ENCODE measurements at places on chromosomes 2 and 18.

DNA sequence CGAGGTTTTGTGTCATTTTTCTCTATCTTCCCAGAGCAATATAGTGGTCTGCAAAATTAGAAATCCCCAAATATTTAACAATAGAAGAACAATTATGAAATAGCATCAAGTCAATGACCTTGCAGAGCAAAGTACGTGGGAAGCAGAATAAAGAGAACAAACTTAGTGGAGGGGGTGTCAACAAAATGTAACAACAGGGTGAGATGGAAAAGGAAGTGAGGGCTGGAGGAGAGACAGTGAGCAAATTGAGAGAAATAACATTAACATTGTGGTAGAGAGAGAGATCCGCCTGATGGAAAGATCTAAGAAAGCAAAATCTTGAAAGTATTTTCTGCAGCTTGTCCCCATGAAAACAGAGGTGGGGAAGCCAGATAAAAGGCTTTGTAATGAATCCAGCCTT is 23.4 kb downstream of the ARHGAP15 start:
- DNase-seq = no peak

DNA sequence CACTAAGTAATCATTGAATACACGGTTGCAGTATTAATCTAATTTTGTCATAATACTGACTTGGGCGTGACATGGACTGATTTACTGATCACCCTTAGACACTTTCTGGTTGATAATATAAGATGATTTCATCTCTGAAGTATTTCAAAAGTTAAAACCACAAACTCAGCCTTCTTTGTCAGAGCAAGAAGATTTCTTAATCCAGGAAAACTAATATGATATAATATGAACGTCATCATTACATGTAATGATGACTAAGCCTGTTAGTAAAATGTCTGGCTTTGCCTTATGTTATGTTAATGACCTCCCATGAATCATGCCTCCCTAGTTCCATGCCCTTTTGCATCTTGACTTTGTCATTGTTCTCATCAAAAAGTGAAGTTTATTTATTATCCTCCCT is 1325.0 kb upstream of the CDH2 start:
- no peak for DNase-seq

DNA sequence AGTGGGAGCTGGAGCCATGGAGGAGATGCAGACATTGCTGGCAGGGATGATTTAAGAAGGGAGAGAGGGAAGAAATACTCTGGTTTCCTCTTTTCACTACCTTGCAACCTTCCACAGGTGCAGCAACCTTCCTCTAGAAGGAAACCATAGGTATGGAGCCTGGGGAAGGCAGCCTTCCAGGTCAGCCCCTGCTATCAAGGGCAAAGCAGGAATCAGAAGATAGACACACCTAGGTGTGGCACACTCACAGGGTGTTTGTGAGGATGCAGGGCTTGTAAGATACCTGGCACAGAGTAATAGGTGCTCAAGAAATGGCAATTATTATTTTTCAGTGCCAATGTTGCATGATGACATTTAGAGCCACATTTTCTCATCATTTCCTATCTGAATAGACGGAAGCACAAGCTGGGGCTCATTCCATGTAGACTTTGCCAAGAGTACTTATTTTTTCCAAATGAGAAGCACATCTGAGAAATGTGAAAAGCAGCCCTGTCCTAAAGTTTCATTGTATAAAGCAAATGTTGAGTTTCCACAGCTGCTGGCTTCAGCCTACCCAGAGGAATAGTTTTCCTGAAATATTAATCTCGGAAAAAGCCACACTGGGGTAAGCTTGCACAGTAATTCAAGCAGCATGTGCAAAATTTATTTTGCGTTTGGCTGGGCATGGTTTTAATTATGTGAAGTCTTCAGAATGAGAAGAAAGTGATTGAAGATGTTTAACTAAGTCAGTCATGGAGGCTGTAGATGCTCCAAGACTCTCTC is 20.6 kb downstream of the EVA1A start:
- no peak for DNase-seq

DNA sequence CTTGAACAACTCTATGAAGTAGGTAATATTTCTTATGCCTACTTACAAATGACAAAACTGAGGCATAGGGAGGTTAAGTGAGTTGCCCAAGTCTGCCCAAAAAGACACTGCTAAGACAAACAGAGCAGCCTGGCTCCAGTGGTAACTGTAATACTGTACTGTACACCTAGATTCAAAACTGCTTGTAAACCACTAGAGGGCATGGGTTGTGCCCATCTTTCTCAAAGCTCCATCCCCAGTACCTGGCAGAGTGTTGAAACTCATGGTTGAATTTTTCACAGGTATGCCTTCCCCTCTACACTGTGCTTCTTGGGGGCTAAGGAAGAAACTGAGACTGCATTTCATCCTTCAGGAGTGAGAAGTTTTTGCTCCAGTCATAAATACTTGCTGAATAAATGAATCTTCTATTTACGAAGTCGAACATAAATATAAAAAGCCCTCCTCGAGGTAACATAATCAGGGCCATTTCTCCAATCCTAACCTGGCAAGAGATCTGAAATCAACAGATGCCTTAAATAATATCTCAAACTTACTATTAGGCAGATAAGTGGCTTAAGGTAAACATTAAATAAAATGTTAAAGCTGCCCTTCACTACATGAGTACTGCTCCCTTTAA is 2.0 kb downstream of the PPP4R1 start:
- DNase-seq = peak; percentile 6

DNA sequence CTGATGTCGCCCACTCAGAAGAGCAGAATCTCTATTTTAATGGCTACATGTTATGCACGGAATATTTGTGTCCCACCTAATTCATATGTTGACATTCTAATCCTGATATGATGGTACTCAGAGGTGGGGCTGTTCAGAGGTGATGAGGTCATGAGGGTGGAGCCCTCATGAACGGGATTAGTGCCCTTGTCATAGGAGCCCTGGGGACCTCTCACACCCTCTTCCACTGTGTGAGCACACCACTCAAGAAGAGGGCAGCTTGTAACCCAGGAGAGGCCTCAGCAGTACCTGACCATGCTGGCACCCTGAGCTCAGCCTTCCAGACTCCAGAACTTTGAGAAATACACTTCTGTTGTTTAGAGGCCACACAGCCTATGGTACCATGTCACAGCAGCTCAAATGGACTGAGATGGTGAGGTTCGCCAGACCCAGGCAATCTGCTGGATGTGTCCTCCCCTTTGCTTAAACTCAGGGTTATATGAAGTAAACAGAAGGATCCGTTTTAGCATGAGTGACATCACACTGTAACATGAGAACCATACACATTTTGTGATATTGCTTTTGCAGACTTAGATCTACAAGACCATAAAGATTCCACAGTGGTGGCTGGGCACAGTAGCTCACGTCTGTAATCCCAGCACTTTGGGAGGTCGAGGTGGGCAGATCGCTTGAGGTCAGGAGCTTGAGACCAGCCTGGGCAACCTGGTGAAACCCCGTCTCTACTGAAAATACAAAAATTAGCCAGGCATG is 48.7 kb downstream of the ATOH8 start:
- no peak for DNase-seq

DNA sequence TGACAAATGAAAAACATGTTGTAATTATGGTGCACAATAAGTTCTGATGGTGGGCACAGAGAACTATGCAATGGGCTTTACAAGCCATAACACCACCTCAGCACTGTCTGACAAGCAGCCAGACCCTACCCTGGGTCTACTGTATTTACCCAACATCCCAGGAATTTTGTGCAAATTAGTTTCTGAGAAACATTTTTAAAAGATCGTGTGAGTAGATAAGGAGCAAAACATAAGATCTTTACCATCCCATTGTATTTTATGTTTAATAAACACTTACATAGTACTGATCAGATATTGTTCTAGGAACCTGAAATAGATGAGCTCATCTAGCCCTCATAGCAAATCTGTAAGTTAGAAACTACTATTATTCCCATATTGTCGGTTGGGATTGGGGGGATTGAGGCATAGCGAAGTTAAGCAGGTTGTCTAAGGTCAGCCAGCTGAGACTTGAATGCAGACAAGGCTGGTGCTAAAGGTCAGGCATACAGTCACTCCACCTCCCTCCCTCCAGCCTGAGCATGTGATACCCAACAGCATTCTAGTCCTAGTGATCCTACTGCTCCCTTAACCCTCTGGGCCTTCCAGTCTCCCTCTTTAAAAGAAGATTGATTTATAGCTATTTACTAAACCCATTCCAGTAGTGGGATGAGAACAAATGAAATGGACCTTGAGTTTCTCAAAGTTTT is 67.4 kb upstream of the STAM2 start:
- DNase-seq = no peak

GRCh38 chr2:88930659-88931058 is 239.2 kb downstream of the RPIA start:
- DNase-seq = no peak

GRCh38 chr18:40063488-40063887 is 1891.5 kb upstream of the PIK3C3 start:
- DNase-seq = no peak

- DNase-seq = no peak
Observed at GRCh38 chr2:147479358-147479757, 365.5 kb upstream of the ACVR2A start.

GRCh38 chr2:101912545-101912944 is 79.2 kb upstream of the IL1R2 start:
- no peak for DNase-seq

GRCh38 chr2:55108456-55109160 is 58.4 kb upstream of the RTN4 start:
- DNase-seq = no peak

GRCh38 chr2:135152361-135152760 is 100.3 kb downstream of the RAB3GAP1 start:
- DNase-seq = no peak

DNA sequence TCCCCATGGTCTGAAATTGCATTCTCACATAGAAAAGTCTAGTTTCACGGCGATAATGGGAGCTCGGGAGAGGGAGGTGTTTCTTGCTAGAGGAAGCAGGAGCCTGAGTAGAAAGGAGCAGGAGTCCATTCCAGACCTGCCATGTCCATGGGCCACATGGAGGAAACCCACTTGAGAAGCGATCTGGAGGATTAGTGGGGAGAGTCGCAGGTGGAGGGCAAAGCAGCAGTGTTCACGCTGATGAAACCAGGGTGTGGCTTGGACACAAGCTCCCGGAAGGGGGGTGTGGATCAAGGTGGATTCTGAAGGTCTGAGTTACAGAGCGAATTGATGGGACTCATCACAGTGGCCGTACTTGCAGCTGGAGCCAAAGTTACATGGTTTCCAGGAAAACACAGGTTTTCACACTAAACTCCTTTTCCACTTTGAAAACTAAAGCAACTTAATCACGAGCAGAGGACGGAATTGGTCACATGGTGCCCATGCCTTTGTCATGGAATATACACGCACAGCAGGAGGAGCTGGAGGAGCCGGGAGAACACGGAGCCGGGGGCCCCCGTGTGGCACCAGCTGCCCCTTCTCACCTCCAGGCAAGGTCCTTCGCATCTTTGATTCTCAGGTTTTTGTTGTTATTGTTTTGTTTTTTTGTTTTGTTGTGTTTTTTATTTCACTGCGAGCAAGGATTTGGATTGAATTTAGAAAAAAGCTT is 255.1 kb upstream of the MYT1L start:
- DNase-seq = no peak

- no peak for DNase-seq
Observed at GRCh38 chr2:216649574-216649973, 16.4 kb downstream of the IGFBP2 start.

GRCh38 chr2:35294636-35295263 is 1060.8 kb upstream of the CRIM1 start:
- DNase-seq = no peak

- no peak for DNase-seq
Observed at GRCh38 chr2:231890896-231891513, 35.2 kb downstream of the NPPC start.

DNA sequence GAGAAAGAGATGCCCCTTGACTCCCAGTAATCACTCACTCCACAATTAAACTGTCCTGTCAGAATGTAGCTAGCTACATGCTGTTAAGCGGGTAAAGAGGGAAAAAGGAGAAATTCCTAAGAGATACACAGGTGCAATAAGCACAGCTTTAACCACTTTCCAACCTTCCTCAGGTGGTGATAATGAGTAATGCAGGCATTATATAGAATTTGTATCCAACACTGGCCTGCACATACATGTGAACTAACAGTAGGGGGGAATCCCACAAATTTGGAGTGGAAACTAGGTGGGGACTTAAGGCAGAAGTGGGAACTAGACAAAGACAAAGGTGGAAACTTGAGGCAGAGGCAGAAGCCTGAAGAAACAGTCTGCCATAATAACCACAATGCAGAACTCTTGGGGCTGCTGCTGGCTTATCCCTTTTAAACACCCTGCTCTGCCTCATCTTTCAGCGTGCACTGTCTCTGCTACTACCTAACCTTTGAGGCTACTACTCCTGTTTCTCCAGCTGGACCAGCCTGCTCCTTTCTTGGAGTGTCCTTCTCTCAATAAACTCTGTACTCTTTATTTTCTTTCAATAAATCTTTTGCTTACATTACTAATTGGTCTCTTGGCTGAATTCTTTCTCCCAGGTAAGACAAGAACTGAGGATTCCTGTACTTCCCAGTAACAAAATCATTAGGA is 259.7 kb downstream of the PDE11A start:
- DNase-seq = no peak

- no peak for DNase-seq
Observed at GRCh38 chr2:15704086-15704787, 112.6 kb downstream of the DDX1 start.

DNA sequence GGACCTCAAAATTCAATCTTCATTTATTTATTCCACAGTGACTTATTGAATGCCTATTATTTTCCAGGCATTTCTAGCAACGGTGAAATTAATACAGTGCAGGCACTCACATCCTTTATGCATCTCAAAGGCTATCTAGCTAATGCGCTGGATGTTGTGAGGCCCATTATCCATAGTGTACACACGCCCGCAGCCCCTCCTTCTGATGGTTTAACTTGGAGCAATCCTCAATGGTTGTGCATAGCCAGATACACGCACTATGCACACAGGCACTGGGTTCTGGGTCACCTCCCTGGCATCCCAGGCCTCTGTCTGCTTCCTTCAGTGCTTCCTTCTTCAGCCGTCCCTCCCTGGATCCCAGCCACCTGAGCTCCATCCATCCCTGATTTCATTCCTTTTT is 108.5 kb upstream of the BOD1L2 start:
- no peak for DNase-seq

- no peak for DNase-seq
Observed at GRCh38 chr2:105573910-105574655, 170.6 kb upstream of the NCK2 start.

GRCh38 chr2:9336576-9337314 is 86.6 kb downstream of the ITGB1BP1 start:
- DNase-seq = no peak

GRCh38 chr18:46481847-46482245 is 175.2 kb downstream of the LOXHD1 start:
- no peak for DNase-seq

DNA sequence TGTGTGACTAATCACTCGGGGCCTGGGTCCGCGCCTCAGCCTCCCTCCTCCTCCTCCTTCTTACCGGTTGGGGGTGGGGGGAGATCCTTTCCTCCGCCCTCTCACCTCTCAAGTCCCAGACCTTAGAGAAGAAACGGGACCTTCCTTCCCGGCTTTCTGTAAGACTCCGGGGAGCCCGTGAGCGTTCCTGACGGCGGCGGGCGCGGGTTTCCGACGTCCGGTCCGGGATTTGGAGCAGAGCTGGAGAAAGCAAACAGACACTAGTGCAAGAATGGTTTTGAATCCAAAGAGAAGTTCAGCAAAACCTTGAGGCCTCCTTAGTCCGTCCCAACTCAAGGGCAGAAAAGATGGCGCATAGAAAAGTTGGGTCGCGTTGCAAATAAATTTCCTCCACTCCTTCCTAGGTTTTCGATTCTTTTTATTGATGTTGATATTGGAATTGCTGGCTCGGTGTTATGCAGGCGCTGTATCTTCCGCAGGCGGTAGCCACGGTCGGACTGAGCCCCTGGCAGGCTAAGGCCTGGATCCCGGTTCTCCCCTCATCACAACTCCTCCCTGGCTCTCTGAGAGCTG is 2.0 kb downstream of the DLX1 start:
- no peak for DNase-seq

GRCh38 chr2:223846515-223846914 is 9.1 kb upstream of the AP1S3 start:
- no peak for DNase-seq
